ENCODE measurements at places on chromosomes 4 and X.

- no peak for DNase-seq
These were observed 162.3 kb upstream of the KLF3 start for GRCh38 chr4:38501698-38502097.

- DNase-seq, result peak; percentile 78
These were observed 34.7 kb downstream of the MSL3 start for GRCh38 chrX:11792461-11793421.

DNA sequence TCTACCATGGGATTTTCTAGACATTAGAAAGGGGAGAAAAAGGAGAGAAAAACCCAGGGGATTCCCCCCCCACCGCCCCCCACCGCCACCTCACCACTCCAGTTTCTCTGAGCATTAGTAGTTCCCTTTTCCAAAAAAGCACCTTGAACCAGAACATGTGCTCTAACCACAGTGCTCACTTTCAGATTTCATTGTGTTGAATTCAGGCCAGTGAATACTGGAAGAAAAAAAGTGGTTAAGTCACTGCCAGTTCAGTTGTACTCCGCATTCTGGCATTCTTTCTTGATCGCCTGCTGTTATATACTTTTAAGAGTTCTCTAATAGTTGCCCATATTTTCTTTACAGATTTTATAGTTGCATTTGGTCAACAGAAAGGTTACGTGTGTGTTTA is 40.9 kb downstream of the JADE3 start:
- no peak for DNase-seq

GRCh38 chr4:118869808-118870342 is 18.8 kb upstream of the SYNPO2 start:
- DNase-seq, result peak; percentile 18
